Keratinocyte (primary cell): ENCODE measurements at places on chromosomes 6 and 20. TPM values are rescaled to one million over a fixed set of nuclear protein-coding genes. Genes with fewer than 3 reads are reported as not detected.

Gene PIM1
- polyA plus RNA-seq, result 7.1 to 14.3 TPM (median 10.2 TPM) in 3 replicates

Gene HLA-DPB1
- 0.13 to 0.26 TPM in 2 of 3 replicates, not detected in the other for polyA plus RNA-seq

Gene SLC22A3
- polyA plus RNA-seq, result 1.8 to 3.1 TPM (median 1.9 TPM) in 3 replicates

Gene PTPRT
- under 0.01 TPM in 1 of 3 replicates, not detected in the others for polyA plus RNA-seq

Gene CHMP4B
- 44.9 to 72.2 TPM (median 68.2 TPM) in 3 replicates for polyA plus RNA-seq

Gene DEF6
- polyA plus RNA-seq, result 12.4 to 17.4 TPM (median 17.3 TPM) in 3 replicates

Gene YIPF3
- polyA plus RNA-seq, result 120 to 138 TPM (median 136 TPM) in 3 replicates
